ENCODE measurements at places on chromosomes 2 and 18.
A peak's percentile ranks its signal among the peaks of the same experiment; 100 is the strongest.

- DNase-seq: no peak
Measured at GRCh38 chr2:81528852-81529480, 1224.4 kb upstream of the LRRTM1 start.

DNA sequence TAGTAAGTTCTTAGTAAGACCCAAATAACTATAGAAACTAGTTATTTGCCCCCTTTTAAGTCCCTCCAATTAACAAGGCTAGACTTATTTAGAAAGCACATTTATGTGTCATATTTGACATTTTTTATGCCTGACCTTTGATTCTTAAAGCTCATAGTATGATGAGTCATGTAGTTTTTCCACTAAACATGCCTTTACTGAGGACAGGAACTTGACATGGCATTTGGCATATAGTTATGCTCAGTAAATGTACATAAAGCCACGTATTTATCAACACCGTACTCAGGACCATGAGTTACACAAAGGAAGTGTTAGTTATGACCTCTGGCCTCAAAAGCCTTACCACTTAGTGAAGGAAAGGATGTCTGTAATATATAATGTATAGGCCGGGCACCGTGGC is 78.9 kb downstream of the GNAL start:
- DNase-seq: no peak

- no peak for DNase-seq
Measured at GRCh38 chr2:1659951-1660565, 84.3 kb downstream of the PXDN start.

DNA sequence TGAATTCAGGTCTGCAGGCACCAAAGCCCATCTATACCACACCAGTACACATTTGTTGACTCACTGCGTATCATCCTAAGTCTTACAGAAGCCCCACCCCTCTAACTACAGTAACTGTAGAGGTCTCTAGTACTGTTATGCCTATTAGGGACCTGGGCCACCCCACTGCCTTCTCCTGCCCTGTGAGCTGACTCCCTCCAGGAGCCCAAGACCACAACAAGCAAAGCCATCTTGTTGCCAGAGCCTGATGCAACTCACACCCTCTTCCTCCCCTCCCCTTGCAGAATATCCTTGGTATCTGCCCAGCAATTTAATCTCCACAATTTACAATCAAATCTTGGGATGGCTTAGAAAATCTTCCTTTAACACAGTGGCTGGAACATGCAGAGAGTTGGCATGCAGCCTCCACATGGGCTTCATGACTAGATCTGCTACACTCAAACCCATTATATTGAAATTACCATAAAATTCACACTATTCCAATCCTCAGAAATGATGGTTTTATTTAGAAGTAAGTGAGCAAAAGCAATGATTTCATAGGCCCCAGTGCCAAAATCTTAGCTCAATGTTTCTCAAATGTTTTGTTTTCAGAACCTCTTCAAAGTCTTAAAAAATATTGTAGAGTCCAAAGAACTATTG is 17.7 kb upstream of the CYP1B1 start:
- DNase-seq: no peak

DNA sequence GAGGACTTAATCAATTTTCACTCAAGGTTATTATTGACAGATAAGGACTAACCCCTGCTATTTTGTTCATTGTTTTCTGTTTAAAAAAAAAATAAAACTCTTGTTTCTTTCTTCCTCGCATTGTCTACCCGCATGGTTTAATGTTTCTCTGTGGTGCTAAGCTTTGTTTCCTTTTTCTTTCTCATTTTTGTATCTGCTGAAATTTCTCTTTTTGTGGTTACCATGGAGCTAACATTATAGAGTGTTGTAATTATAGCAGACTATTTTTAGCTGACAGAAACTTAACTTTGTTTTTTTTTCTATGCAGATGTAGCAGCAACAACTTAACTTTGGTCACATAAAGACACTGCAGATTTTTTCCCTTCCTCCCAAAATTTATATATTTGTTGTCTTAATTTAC is 43.1 kb upstream of the CHN1 start:
- DNase-seq: no peak

DNA sequence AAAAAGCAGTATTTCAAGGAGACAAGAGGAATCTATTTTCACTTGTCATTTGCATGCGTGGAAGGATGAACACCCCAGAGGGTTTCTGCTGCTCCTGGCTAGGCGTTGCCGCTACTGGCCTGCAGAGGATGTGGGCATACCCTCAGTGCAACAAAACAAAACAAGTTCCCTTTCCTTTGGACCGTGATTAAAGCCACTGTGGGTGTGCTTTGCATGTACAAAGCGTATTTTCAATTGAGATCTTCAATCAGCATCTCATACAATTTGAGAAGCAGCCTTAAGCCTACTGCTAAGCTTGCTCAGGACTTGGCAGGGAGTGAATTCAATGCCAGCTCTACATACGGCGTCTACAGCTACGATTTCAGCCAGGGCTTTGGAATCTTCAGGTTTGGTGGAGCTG is 298.4 kb downstream of the LPIN1 start:
- DNase-seq: peak; percentile 21

DNA sequence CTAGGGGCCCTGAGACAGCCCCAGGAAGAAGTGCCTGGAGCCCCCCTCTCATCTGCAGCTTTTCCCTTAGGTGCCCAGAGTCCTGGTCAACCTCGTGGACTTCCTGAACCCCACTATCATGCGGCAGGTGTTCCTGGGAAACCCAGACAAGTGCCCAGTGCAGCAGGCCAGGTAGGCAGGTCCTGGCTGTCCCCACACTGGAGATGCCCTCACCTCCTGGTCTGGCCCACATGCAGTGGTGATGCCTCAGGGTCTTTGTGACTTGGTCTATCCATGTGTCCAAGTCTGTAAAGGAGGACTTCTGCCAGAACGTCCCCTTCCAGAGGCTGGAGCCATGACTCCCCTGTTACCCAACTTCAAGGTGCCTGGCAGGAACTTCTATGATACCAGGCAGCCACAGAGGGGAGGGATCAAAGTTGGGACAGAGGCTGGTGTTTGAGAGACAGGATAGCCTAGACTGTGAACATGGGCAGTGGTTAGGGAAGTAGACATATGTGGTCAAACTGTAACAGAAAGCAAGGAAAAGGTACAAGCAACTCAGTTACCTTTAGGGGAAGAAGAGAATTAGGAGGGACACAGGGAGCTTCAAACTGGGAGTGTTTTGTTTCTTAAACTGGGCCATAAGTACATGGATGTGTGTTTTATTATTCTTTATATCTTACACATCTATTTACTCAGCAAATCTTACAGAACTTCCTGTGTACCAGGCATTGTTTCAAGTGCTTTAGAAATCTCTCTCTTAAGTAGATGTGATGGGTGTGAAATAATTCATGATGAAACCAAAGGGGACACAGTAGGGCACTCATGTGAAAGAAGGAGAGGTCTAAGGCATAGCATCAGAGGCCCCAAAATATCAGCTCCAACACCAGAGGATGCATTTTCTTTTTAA is 107.1 kb downstream of the PLB1 start:
- no peak for DNase-seq

GRCh38 chr18:49662506-49662905 is 100.6 kb downstream of the LIPG start:
- no peak for DNase-seq

GRCh38 chr18:64330161-64330560 is 181.3 kb upstream of the LINC00305 start:
- no peak for DNase-seq

DNA sequence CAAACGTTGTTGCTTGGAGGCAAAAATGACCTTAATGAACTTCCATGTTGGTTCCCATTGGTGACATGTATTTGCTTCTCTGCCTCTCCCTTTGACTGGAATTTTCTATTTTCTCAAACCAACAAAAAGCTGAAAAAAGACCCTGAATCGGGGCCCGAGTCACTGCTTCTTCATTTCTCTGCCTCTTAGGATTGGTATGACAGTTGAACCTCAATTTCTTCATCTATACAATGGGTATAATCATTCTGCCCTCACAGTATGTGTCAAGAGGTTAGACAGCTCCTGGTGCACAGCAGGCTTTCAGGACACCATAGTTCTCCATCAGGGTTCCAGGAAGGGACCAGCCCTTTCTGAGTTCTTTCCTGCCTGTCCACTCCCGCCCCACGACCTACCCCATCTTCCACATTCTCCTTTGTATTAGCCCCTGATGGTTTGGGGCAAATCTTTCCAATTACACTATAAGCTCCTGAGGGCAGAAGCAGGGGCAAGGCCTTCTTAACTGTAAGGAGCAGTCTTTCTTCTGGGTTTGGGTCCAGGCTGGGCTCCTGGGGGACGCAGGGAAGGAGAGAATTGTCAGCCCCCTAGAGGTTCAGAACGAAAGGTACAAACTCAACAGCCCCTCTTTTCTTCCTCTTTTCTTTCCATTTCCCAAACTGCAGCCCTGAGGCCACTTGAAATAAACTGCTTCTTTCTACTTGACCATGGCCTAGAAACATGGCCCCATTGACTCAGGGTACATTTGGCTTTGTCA is 6.3 kb upstream of the PKDCC start:
- DNase-seq: no peak

DNA sequence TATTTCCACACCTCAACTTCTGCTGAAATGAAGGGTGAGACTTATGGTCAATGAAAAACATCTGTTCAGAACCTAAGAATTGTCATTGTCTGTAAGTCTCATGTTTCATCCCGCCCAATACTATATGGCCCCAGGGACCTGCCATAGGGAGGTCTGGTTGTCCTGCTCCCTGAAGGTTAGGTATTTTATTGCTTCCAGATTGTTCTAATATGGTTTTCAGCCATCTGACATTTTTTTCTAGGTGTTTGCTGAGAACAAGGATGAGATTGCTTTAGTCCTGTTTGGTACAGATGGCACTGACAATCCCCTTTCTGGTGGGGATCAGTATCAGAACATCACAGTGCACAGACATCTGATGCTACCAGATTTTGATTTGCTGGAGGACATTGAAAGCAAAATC is 7.3 kb downstream of the XRCC5 start:
- DNase-seq: no peak

- DNase-seq: no peak
Measured at GRCh38 chr2:145034511-145034910, 514.6 kb upstream of the ZEB2 start.

- DNase-seq: no peak
Measured at GRCh38 chr18:11411048-11411447, 198.3 kb upstream of the SLC35G4 start.

GRCh38 chr2:224901121-224901676 is 141.1 kb downstream of the DOCK10 start:
- DNase-seq: no peak

DNA sequence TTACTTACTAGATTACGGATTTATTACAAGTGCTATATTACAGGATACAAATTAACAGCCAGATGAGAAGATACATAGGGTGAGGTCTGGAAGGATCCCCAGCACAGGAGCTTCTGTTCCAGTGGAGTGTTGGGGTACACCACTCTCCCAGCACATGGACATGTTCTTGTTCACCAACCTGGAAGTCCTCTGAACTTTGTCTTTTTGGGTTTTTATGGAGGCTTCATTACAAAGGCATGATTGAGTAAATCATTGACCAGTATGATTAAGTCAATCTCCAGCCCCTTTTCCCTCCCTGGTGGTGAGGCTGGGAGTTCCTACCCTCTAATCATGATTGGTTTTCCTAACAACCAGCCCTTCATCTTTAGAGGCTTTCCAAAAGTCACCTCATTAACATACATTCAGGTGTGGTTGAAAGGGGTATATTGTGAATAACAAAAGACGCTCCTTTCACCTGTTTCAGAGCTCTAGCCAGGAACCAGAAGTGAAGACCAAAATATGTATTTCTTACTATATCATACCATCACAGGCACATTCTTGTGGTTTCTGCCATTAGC is 38.3 kb downstream of the APLF start:
- no peak for DNase-seq

GRCh38 chr18:76823587-76824011 is 1.2 kb downstream of the ZNF236 start:
- no peak for DNase-seq

GRCh38 chr2:184654945-184655344 is 56.6 kb downstream of the ZNF804A start:
- no peak for DNase-seq

DNA sequence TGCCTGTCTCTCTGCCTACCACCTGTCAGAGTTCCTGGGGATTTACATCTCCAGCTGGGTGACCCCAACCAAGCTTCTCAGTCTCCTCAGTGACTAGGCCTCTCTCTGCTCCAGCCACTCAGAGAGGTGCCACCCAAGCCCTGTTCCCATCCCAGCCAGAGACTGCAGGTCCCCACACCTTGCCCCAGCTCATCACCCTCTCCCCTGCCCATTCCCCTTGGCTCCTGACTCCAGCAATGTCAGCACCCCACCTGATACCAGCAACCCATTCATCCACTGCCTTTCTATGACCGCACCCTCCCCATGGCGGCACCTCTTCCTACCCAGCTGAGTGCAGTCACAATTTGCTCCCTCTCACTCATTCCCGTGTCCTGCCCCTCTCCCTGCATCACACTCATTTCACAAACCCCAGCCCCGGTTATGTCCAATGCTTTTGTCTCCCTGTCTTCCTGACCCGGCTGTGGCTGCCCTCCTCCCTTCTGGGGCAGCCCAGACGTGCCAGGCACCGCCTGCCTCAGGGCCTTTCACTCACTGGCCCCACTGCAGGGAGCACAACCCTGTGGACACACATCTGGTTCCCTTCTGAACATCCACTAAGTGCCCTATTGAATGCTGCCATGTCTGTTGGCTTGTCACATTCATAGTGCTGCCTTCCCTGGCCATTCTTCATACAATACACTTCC is 494.8 kb upstream of the HS6ST1 start:
- no peak for DNase-seq

GRCh38 chr2:70630761-70631160 is 77.1 kb upstream of the TGFA start:
- no peak for DNase-seq

All from activated naive CD4-positive, alpha-beta T cell (primary cell).